Urothelium cell line (cell line): ENCODE measurements at places on chromosomes 3 and 15.

GRCh38 chr3:69364354-69364753 is 21.5 kb downstream of the FRMD4B start:
- DNase-seq, result no peak

GRCh38 chr3:184780981-184781515 is 30.9 kb upstream of the VPS8 start:
- peak; percentile 61 for DNase-seq

DNA sequence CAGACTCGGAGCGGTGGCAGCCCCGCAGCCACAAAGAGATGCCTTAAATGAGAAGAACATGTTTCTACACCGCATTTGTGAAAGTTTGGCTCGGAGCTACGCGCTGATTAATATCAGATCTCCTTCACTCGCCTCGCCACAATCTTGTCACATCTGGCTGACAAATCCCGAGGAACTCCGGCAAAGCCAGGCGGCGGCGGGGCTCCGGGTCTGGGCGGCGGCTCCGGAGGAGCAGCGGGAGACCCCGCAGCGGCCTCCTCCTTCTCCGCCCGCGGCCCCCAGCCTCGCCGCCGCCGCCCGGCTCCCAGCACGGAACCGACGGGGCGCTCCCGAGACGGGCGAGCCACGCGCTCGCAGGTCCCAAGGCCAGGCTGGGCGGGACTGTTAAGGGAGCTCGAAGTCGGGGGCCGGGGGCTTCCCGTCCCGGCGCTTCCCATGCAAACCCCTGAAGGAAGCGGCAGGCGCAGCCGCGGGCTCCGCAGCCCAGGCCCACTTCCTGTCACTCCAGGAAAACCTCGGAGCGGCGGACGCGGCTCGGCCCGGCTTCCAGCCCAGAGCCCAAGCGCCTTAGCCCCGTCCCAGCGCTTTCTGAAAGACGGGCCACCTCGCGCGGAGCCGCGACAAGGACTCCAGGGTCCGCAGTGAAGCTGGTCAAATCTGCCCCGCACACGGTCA is 1.2 kb downstream of the BNC1 start:
- DNase-seq, result no peak

- no peak for DNase-seq
Measured at GRCh38 chr15:96329403-96329981, 1.0 kb upstream of the NR2F2 start.

DNA sequence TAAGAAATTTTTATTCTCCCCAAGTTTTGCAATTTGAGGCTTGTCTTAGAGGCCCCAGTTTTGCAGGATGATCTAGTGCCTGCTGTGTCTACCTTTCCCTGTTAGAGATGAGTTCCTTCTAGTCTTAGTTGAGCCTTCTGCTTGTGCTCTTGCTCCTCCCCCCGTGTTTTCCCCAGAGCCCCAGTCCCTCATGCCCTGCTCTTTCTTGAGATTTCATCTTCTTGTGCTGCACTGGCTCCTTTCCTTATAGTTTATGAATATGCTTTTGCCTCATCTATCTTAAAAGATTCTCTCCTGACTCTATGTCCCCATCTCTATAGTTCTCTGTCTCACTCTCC is 4.7 kb downstream of the GAP43 start:
- no peak for DNase-seq

- no peak for DNase-seq
Measured at GRCh38 chr15:87228460-87228859, 1028.1 kb downstream of the NTRK3 start.

- DNase-seq, result no peak
Measured at GRCh38 chr15:56866803-56867202, 51.6 kb upstream of the TCF12 start.

DNA sequence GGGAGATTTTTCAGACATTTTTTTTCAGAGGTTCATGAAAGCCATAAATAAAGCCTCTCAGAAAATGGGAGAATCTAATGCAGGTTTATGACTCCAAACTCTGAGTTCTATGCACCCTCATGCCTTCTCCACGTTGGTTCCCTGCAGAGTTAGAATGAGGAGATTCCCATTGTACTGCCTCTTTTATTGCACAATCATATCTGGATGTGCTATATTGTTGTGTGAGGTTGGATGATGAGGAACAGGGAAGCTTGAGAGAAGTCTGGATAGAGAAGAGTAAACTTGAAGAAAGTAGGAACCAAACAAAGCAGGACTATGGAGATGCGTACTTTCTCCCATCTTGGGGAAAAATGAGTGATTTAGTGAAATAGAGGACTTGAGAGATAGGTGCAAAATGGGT is 178.8 kb downstream of the PDCD6IP start:
- no peak for DNase-seq

GRCh38 chr3:58369038-58369437 is 36.3 kb downstream of the PXK start:
- DNase-seq, result no peak

- no peak for DNase-seq
Measured at GRCh38 chr3:189014526-189014925, 157.2 kb upstream of the TPRG1 start.

DNA sequence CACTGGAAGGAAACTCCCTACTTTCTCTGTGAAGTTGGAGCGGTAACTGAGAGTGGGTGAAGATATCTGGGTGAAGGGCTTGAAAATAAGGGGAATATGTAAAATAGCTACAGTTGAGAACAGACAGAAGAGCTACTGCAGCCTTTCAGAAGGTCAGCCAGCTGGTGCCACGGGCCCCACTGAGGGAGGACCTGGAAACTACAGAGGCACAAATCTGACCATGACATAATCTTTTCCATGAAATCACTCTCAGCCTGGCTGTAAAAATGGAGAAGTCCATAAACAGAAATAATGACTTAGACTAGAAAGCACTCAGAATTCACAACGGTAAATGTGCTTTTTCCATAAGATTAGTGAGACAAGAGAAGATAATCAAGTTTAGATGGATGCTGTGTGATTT is 46.4 kb downstream of the ST3GAL6 start:
- no peak for DNase-seq

DNA sequence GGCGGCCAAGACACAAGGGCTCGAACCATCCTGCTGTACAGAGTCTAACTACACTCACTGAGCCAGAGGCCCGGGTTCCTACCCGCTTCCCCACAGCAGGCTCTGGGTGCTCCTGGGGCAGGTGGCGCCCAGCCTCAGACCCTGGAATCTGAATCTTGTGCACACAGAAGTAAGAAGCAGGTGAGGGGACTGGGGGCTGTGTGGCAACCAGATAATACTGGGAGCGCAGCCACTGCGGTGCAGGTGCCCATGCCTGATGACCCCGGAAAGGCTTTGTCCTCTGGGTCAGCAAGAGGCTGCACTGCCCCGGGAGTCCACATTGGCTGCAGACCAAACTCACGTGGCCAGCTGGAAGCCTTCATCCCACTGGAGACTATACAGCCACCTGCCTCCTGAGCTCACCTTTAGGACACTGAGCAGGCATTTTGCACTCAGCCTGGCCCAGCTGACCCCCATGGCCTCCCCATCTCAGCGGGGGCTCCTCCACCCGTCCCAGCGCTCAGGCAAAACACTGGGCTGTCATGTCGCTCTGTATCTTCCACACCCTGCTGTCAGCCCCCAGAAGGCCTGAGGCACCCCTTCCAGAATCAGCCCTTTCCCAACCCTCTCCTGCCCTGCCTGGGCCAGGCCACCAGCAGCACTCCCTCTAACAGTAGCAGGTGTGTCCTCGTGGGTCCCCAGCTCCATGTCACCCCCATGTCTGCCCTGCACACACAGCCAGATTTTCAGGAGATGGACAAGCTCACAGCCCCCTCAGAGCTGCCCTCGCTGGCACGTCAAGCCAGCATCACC is 101.0 kb upstream of the IQSEC1 start:
- DNase-seq, result no peak

DNA sequence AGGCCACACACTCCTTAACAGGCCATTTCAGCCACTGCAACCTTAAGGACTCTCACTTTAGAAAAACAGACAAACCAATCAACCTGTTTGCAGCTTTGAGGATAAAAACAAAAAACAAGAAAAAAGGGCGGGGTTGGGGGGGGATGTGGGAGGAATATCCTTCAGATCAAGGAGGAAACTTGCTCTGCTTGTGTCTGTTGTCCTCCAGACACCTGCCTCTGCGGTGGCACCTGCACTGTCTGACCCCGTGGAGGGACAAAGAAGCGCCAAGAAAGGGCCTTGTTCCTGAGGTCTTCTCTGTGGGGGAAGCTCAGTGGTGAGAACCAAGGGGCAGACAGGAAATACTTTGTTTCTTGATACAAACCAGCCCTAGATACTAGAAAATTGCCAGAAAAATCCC is 70.5 kb downstream of the POLR2M start:
- DNase-seq, result no peak

GRCh38 chr3:157607826-157608405 is 104.7 kb upstream of the VEPH1 start:
- DNase-seq, result no peak

DNA sequence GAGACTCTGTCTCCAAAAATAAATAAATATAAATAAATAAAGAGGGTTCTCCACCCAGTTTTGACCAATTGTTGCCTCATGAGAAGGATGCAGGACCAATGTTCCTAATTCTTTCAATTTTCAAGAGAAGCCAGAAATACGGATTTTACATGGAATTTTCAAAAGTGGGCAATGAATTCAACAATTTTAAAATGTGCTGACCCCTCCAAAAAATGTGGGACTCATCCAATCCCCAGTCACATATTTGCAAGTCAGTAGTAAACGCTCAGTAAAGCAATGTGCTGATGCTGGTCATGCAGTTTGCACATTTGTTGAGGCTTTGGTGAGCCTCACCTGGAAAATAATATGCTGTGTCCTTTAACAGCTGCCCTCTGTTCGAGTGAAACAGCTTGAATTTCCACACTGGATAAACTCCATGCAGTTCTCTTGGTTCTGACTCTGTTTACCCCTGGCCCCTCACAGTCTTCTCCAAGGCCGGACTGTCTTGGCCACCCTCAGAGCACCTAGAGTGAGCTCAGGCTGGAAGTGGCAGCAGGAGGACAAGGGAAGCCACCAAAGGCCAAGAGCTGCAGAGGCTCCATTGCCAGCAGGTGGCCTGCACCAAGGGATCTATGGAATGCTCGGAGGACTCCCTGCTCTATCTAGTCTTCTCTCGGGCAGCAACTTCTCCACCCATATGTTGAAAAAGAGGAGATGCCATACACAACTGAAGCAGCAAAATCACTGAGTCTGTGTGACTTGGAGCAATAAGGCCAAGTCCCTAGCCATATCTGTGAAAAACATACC is 246.8 kb downstream of the UACA start:
- DNase-seq, result no peak

- no peak for DNase-seq
Measured at GRCh38 chr3:79012946-79013362, 754.8 kb downstream of the ROBO1 start.

- DNase-seq, result no peak
Measured at GRCh38 chr3:141642215-141642614, 95.9 kb upstream of the RNF7 start.

GRCh38 chr3:30913176-30913575 is 18.7 kb upstream of the GADL1 start:
- no peak for DNase-seq

DNA sequence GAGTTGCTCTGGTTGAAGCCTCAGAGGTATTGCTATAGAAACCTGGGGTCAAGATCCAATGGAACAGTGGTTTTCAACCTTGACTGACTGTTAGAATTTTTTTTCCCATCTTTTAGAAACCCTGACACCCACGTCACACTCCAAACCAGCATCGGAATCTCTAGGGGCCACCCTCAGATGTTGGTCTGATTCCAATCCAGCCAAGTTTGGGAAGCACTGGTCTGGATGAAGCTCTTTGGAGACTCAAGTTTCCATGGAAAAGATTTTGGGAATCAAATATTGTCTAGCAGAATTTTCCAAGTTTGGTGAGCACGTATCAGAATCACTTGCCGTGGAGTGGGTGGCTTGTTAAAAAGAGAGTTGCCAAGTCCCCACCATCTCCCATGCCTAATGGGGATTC is 103.8 kb downstream of the THSD4 start:
- DNase-seq, result no peak

GRCh38 chr3:151362751-151363174 is 21.8 kb downstream of the P2RY12 start:
- no peak for DNase-seq

GRCh38 chr15:45425135-45425534 is 46.8 kb upstream of the GATM start:
- no peak for DNase-seq

DNA sequence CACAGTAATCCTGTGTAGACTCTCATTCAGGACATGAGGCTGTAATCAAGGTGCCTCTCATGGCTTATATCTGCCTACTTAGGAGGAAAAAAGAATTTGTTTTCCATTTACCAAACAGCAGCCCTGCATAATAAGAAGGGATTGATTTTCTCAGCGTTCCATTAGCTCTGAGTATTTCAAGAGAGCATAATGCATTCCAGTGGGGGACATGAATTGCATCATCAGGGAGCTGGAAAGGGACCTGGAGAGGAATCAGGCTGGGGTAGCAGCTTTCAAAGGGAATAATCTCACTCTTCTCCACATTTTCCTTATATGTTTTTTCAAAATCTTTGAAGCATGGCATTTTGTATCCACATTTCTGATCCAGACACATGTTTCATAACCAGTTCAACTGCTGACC is 150.6 kb upstream of the ANKRD28 start:
- no peak for DNase-seq

- no peak for DNase-seq
Measured at GRCh38 chr3:155252535-155252934, 40.9 kb downstream of the STRIT1 start.

DNA sequence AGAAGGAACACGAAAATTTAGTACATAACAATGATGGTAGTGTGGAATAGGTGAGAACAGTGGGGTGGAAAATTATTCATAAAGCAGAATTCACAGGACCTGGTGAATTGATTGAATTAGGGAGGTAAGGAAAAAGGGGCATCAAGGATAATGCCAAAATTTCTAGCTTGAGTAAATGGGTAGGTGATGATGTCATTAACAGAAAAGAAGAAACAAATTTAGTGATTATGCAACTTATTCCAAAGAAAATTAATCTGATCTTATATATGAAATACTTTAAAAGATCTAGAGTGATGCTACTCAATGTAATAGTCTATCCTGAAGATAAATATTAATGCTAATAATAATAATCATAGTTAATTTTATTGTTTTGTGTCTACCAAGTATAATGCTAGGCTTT is 544.6 kb upstream of the LMCD1 start:
- no peak for DNase-seq

- peak; percentile 58 for DNase-seq
Measured at GRCh38 chr15:67405208-67406191, 115.4 kb upstream of the C15orf61 start.
